ENCODE measurements at places on chromosomes 16 and 17.

DNA sequence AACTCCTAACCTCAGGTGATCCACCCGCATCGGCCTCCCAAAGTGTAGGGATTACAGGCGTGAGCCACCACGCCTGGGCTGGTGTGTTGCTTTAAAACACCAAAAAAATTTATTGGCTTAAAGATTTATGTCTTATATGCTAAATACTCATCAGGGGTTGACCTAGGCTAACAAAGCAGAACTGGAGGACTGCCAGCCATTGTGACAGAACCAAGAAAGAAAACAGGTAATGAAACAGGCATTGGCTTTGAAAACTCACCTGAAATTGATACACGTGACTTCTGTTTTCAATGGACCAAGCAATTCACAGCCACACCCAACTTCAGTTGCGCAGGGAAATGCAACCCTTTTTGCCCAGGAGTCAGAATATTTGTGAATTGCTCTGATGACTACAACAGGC, 4.9 kb upstream of the PHAF1 start:
- DNase-seq: no peak

- DNase-seq: no peak
Observed at GRCh38 chr17:48981927-48982539, 13.6 kb upstream of the GIP start.

DNA sequence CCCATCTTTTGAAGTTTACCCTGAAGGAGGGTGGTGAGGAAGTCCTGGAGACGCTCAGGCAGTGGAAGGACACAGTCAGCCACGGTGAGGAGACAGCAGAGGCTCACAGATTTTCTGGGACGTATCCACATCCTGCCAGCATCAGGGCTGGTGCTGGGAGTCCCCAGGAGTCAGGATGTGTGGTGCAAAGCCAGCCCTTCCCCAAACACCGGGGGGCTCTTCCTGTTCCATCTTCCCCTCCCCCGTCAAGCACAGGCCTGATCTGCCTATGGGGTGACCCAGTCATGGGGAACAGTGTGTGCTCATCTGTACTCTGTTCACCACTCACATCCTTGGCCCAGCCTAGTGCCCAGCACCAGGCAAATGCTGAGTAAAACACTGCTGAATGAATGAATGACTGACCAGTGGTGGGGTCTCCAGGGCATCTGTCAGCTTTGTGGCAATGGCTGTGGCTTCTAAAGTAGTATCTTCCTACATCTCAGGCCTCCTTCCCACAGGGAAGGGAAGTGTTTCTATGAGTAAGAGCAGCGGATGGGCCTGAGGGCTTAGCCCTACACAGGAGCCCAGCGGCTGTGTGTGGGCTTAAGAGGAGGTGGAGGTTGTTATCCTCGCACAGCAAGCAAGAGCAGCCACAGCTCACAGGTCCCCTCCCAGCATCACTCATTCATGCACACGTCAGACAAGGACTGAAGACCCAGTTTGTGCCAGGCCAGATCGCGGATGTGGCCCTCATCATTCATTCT, 23.3 kb downstream of the NOS2 start:
- DNase-seq: no peak

DNA sequence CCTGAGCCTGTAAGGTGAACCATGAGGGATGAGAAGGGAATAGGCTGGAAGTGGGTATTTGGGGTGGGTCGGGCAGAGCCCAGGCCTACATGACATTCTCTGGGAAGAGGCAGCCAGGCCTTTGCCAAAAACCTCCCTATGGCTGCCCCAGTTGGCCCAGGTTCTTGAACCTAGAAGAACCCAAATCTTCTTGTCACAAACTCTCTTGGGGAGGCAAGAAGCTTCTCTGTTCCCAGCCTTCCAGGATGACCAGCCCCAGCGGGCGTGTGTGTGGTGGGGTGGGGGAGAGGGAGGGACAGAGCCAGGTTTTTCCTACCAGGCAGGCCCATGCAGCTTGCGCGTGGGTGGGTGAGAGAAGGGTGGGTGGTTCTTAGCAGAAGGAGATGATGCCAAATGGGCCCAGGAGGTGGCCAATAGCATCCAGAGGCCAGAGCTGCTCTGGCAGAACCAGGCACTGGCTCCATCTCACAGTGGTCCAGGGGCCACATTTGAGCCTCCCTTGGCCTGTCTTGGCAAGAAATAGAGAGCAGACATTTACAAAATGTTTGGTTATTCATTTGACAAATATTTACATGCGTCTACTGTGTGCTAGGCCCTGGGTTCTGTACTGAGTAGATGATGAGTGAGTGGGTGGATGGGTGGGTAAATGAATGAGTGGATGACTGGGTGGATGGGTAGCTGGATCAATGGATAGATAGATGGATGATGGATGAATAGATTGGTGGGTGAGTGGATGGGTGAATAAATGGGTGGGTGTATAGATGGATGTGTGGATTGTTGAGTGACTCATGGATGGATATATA, 44.3 kb upstream of the PLCG2 start:
- no peak for DNase-seq

GRCh38 chr17:73349138-73349537, 37.3 kb upstream of the CDC42EP4 start:
- no peak for DNase-seq

Measured in stimulated activated CD4-positive, alpha-beta T cell treated with anti-CD3 and anti-CD28 coated beads, Interleukin-12 subunit alpha, Interleukin-12 subunit beta, amount 100 ng/mL, for 24 hours (primary cell).